AG08396 (cell line): ENCODE measurements at places on chromosomes 1 and 21.

- no peak for DNase-seq
Observed at GRCh38 chr1:77382366-77382765, 100.5 kb downstream of the AK5 start.

DNA sequence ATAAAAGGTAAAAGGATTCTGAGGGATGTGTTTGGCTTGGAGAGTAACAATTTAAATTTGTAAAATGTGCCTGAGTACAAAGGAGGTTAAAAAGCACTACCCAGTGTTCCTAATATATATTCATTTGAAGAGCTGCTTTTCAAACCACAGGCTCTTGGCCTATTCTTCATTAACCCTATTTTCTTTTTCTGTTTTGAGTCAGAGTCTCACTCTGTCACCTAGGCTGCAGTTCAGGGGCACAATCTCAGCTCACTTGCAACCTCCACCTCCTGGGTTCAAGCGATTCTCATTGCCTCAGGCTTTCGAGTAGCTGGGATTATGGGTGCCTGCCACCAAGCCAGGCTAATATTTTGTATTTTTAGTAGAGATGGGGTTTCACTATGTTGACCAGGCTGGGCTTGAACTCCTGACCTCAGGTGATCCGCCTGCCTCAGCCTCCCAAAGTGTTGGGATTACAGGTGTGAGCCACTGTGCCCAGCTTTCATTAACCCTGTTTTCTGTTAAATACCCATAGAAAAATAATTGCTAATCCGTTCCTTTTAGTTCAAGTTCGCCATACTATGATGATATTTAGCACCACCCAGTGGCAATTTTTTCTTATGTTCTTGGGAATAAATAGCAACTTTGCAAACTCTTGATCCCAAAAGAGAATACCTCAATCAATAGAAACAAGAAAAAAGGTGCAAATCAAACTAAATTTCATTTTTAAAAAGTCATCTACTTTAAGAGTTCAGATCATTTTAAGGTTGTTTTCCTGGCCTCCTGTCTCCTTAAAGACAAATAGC, 30.5 kb downstream of the ZBTB8OS start:
- no peak for DNase-seq

DNA sequence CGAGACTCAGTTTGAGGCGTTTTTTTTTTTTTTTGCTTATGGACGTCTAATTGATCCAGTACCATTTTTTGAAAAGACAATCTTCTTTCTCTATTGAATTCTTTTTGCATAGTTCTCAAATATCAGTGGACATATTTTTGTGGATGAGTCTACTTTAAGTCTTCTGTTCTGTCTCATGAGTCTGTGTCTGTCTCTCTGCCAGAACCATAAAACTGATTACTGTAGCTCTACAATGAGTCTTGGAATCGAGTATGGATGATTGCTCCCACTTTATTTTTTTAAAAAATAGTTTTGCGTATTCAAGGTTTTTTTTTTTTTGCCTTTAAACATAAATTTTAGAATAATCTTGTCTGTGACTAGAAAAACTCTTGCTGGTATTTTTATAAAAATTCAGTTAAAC, 323.5 kb downstream of the ZNF326 start:
- DNase-seq: no peak

- DNase-seq: no peak
Observed at GRCh38 chr1:110230381-110231199, 20.5 kb downstream of the KCNC4 start.

DNA sequence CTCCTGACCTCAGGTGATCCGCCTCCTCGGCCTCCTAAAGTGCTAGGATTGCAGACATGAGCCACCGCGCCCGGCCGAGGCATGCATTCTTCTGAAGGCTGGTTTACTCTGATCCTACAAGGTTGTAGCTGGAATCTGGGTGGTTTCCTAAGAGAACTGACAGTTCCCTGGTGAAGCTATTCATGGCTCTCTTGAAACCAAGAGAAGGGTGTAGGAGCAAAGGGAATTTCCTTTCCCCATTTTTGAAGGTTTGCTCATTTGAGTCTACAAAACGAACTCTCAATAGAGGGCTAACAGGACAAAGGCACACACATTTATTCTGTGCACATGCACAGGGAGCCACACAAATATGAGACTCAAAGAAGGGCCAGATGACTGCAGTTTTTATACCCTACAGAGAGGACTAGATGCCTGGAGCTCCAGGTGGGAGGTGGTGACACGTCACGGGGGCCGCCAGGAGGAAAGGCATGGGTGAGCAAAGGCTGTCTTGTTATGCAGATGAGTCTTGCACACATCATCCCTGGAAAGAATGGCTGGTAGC, 49.5 kb upstream of the ERRFI1 start:
- no peak for DNase-seq

- DNase-seq: no peak
Observed at GRCh38 chr1:32925403-32926162, 24.4 kb upstream of the TMEM54 start.

DNA sequence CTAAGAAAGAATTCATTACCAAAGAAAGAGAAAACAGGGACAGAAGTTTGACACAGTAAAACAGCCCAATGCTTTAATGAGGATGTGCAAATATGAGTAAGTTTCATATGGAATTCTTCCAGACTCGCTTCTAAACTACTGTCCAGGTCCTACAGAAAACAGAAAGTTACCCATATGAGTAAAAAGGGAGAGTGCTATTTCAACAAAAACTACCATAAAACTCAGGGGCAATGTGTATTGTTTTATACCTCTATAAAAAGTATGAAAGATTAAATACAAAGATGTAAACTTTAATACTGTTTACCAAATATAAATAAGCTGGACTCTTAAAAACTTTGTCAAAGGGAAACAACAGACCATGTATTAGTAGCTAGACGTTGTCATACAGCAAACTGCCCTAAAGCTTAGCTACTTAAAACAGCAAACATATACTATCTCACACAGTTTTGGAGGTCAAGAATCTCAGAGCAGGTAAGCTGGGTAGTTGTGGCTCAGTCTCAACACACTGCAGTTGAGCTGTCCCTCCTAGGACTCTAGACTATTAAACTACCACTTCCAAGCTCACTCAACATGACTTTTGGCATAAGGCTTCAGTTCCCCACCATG, 174.9 kb downstream of the COP1 start:
- DNase-seq: no peak

DNA sequence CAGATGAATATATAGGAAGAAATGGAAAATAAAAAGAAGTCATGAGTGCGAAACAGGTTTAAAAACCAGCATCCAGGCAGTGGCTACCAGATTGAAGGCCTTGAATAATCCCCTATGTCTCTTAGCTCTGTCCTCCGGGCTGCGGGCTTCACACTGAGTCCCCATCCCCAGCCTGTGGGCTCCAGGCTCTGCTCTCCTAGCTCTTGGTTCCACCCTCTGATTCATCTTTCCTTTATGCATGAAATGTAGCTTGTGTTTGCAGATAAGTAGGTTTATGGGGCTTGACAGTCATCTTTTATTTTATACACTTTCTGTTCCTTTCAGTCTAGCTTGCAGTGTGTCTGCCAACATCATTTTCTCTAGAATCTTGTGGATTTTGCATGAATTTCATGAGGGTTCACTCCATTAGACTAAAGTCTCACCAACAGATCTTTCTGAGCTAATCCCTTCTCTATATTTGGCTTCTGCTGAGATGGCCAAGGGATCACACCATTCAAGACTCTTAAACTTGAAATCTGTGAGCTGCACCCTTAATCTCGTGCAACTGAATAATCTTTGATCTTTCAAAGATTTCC, 174.5 kb downstream of the PLPPR4 start:
- no peak for DNase-seq
